ENCODE measurements at places on chromosomes 5 and 9.
A peak's percentile ranks its signal among the peaks of the same experiment; 100 is the strongest.

GRCh38 chr9:86407022-86407421 lies 52.8 kb upstream of the TUT7 start:
- peak; percentile 7 for DNase-seq

- no peak for DNase-seq
These were observed 70.5 kb downstream of the ADAMTSL1 start for GRCh38 chr9:18544456-18544855.

- DNase-seq, result no peak
These were observed 132.9 kb downstream of the ADAMTSL1 start for GRCh38 chr9:18606846-18607245.

GRCh38 chr5:157025093-157025698 lies 33.7 kb downstream of the HAVCR1 start:
- DNase-seq, result peak; percentile 90

DNA sequence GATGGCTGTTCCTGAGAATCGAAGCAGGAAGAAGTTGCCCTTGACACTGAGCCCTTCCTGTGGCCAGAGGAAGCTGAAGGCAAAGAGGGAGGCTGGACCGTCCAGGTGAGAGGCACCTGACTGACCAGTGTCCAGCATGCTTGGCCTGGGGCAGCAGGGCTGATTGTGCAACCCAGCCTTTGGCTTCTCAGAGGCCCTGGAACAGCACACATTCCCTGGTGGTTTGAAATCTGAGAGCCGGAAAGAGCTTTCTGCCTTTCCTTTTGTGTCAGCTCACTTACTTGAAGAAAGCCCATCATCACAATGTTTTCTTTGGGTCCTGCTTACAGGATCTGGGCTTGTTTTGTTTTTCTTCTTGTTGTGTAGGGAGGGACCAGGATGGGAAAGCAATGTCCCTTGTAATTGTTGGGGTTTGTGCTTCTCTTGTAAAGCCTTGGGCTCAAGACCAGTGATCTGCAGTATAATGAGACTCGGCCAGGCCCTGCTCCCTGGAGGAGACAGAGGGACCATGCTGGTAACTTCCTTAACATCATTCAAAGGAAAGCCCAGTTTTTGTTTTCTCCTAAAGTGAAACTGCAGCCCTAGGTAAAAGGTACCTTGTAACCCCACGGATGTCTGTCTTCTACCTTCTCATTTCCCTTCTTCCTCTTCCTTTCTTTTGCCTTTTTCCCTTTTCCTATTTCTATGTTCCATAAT lies 213.7 kb downstream of the NXNL2 start:
- DNase-seq, result no peak
